ENCODE measurements at places on chromosomes 5 and 9.
A peak's percentile ranks its signal among the peaks of the same experiment; 100 is the strongest.

DNA sequence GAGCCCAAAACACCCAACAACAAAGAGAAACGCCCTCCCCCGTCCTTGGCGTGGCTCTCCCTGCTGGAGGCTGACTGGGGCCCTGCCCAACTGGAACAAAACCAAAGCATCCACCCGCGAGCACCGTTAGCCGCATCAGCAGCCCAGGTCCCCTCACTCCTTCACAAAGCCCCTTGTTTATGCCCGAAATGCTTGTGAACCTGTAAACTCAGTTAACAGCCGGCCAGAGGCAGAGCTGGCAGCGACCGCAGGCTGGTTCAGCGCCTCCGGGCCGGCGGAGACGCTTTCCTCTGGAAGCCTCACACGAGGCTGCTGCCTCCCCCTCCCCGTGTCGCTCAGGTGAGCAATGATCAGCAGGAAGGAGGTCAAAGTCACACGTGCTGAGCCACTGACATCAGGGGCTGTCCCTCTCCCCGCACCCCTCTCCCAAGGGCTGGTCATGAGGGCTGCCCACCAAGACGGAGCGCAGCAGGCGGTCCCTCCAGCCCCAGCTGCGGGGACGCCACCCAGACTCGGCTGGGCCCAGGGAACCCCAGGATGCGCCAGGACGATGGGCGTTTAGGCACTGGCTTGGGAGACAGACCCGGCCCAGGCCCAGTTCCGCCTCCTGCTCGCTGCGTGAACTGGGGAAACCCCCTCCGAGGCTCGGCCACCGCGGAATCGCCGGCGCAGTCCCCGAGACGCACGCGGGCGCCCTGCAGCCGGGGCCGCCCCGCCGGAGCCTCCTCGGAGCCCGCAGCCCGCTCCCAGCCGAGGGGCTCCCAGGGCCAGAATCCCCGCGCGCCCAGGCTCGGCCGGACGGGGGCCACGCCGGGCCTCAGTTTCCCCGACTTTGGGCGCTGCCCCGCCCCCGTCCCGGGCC lies 563 bp downstream of the SNAPC4 start:
- peak; percentile 60 for DNase-seq

DNA sequence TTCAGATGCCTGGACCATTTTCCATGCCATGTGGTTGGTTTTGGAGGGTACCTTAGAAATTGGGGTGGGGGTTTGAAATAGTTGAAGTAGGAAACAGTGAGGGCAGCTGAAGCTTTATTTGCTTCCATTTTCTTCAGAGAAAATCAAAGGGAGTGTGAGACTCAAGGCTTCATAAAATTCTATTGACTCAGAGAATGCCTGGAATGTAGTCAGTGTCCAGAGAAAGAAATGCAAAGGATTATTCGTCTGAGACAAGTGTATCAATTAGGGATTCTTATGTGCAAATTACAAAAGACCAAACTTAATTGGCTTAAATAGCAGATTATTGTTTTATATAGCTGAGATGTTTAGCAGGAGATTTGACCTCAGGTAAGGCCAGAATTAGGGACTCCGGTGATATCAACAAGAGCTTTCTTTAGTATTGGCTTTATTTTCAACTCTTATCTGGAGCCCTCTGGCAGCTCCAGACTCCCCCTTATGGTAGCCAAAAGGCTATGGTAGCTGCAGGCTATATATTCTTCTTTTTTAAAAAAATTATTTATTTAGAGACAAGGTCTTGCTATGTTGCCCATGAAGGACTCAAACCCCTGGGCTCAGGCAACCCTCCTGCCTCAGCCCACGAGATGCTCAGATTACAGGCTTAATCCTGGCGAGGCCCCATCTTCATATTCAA lies 38.9 kb downstream of the PTTG1 start:
- no peak for DNase-seq

DNA sequence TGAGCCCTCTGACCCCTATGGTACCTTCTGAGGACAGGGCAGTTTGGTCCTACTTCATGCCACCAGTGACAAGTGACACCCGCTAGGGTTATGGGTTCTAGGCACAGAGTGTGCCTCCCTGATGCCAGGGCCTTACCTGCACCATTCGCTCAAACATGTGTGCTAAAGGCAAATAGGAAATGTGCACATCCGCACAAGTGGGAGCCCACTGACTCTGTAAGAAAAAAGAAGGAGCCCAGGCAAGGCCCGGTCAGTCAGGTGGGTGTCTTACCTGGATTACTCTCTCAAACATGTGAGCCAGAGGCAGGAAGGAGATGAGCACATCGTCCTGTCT lies 29.1 kb upstream of the MEIKIN start:
- no peak for DNase-seq

DNA sequence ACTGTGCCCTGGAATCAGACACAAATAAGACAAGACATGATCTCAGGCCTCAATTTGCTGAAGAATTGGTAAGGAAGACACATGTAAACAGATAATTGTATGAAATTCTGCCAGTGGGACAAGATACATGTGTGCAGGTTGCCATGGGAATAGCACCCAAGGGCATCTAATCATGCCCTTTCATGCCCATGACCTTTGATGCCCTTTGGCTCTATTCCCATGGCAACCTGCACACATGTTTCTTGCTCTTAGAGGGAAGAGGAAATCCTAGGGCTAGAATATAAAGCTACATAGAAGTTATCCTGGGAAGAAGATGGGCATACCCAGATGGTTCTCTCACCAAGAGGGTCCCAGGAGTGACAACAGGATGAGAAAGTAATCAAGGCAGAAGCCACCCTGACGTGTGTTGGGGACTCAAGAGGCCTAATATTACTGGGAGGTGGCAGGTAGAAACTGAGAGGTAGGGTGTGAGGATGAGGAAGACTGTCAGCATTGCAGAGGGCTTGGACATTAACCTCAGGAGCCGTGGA lies 34.4 kb downstream of the P4HA2 start:
- DNase-seq: no peak

DNA sequence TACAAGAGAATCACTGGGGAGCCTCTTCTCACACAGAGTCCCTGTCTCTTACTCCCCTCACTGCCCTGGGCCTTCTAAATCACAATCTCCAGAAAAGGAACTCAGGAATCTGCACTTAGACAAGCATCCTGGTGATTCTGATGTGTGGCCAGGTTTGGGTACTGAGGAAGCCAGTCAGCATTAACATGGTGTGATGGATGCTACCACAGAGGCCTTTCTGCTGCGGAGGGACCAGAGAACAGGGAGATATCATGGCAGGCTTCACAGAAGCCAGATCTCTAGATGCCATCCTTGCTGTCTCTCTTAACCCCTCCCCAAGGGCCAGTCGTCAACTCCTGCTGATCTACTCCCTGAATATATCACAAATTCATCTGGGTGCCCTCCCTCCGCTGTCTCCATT lies 1.6 kb downstream of the ANKS6 start:
- no peak for DNase-seq

GRCh38 chr5:109900911-109901627 lies 211.3 kb downstream of the MAN2A1 start:
- DNase-seq: no peak

- DNase-seq: no peak
These were observed 6.2 kb downstream of the NEK6 start for GRCh38 chr9:124263800-124264426.

DNA sequence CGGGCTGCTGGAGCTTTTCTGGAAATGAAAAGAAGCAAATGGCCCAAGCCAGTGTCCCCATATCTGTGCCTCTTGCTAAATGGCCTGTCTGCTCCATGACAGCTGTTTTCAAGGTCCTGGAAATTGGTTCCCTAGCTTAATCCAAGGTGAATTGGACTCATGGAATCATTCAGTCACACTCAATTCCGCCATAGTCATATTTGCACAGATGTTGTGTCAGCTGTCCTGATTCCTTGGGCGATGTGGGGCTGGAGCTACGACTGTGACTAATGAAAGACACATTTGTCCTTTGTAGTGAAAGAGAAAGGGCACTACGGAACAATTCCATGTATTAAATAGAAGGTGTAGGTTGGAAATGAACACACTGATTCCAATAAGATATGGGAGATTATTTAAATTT lies 102.9 kb upstream of the MEGF10 start:
- no peak for DNase-seq

- no peak for DNase-seq
These were observed 73.0 kb downstream of the NIPBL start for GRCh38 chr5:36949593-36949992.

DNA sequence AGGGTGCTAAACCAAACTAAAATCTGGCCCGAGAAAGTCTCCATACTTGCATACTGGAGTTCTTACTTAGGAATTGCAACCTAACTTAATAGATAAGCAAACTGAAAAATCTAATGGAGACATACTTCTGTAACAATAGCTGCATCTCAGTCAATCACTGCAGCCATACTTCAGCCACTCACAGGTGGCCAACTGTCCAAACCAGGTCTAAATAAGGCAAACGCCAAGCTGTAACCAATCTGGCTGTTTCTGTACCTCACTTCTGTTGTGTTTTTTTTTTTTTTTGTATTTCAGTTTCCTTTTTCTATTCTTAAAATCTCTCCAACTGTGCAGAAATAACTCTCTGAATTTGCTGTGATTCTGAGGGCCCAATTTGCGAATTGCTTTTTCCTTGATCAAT lies 4.4 kb upstream of the NDUFB6 start:
- DNase-seq: no peak

DNA sequence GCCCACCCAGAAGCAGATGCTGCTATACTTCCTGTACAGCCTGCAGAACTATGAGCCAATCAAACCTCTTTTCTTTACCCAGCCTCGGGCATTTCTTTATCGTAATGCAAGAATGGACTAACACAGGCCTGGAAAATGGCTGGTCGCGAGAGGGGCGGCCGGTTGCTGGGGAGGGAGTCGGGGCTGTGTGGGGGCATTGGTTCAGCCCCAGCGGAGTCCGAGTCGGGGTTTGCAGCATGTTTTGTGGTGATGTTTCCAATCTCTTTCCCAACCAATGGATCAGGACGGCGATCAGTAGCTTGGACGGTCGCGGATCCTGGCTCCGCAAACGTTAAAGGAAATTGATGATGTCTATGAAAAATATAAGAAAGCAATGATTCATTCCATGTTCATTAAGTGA lies 18.7 kb upstream of the IL31RA start:
- no peak for DNase-seq

- DNase-seq: peak; percentile 38
These were observed 56.2 kb downstream of the PLAC8L1 start for GRCh38 chr5:146048994-146049703.

DNA sequence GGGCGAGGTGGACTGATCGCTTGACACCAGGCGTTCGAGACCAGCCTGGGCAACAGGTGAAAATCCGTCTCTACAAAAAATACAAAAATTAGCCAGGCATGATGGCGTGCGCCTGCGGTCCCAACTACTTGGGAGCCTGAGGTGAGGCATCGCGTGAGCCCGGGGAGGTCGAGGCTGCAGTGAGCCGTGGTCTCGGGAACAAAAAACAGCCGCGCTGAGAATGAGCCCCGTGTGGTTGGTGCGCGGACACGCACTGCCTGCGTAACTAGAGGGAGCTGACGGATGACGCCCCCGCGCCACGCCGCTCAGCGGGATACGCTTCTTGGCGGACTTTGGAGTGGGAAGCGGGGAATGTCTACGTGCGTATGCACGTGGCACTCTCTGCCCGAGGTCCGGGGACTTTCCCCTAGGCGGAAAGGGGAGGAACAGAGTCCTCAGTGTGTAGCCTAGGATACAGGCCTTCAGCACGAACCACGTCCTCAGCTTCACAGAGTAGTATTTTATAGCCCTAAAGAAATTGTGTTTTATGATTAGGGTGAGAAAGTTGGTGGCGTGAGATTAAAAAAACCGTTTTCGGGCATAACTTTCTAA lies at the start of gene RMRP:
Gene RMRP, minus strand, starts transcription at position 474 of the 591 bp plus-strand sequence.
- peak; percentile 98 for DNase-seq

DNA sequence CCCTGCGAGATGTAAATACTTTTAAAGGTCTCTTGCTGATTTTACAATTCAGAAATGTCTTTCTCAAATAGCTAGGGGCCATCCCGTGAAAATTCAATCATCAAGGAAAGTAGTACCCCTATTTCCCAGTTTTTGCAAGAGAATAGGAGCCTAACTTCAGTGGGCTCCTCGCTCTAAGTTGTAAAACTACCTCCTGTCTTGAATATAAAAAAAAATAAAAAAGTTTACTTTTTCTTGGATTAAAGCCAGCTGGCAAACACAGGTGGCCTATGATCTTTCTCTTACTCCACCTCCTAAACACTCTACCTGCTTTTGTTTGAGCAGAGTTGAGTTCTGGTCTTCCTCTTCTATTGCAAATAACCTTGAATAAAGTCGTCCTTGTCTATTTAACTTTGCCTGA lies 79.4 kb downstream of the SLCO4C1 start:
- no peak for DNase-seq

DNA sequence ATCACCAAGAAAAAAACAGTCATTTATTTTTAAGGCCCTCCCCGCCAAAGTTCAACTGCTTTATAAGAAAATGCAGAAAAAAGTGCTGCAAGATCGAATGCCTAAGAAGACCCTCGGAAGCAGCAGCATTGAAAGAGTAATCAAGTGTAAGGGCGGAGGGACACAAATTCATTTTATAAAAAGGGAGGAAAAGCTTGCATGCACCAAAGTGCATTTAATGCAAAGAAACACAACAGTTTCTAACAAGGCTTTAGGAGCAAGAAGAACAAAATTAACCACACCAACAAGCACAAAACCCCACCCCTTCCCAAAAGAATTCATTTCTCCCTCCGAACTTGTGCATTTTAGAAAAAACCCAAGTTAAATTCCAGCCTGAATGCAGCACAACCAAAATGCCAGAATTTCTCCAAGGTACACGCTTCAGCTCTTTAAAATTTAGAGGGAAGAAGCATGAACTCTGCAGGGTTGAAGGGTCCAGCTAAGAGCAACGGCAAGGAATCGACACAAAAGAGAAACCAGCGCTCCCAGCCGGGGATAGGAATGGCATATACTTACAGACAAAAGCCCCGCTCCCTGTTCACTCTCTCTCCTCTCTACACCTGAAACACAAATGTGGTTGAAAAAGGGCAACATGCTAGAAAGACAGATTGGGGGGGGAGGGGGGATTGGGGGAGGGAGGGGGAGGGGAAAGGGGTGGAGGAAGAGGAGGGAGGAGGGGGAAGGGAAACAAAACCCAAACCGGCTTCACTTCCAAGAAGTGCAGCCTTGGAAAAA lies at the start of gene NREP:
Gene NREP, minus strand, starts transcription at position 614 of the 774 bp plus-strand sequence. CDS start 1,422 bp downstream, outside the sequence.
- peak; percentile 35 for DNase-seq

DNA sequence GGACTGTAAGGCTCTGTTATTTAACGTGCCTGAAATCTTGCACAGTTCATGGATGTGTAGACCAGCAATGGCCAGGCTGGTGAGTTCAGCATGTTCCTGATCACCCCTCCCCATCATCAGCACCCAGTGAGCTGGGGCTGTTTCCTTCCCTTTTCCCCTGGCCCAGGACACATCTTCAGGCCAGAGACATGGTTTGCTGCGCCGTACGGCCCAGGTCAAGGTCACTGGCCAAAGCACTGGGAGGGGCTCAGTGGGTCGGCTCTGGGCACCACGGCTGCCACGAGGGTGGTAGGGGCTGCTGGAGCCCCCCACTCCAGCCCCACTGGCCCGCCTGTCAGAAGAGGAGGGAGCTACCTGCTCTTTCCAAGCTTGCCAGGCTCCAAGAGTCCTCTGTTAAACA lies 55.9 kb downstream of the SEMA4D start:
- no peak for DNase-seq

- no peak for DNase-seq
These were observed 48.9 kb downstream of the SH3PXD2B start for GRCh38 chr5:172405226-172406107.

DNA sequence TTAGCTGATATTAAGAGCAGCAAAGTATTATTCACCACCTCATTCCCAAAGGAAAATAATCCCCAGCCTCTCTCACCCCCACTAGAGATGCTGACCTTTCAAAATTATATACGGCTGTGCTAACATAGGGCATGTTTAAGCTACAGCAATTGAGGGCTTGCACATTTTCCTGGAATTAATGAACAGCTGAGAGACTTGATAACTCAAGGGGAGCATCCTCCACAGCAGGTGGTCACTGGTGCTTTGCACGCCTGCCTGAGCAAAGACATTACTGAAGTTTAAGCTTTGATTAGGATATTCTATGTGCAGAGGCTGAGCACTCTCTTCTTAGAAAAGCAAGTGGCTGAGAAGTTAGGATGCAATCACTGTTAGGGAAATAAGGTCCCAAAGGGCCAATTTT lies 230.9 kb downstream of the FAM114A2 start:
- DNase-seq: no peak
